ENCODE measurements at places on chromosomes 5 and 9.
A peak's percentile ranks its signal among the peaks of the same experiment; 100 is the strongest.

DNA sequence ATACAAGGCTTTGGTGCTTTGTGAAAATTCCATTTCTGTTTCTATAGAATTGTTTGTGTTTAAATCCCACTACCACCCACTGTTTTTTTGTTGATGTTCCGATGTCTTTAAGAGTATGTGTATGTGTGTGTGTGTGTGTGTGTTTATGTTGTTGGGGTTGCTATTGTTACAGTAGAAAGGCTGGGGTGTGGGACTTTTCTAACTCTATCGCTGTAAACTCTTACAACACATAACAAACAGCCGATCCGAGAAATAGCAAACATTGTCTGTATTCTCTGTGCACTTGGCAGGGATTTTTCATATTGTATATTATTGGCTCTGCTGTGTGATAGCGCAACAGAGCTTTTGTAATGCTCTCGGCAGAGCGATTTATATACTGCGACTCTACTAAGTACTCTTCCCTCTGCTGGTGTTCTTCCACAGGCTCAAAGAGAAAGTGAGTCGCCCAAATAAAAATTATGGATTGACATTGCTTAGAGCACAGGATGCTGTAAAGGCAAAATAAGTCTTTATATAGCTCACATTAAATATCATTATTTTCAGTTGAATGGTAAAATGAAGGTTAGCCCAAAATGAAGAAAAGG is 492.2 kb upstream of the ARRDC3 start:
- DNase-seq = peak; percentile 29

GRCh38 chr5:67985686-67986387 is 229.7 kb upstream of the PIK3R1 start:
- DNase-seq = no peak

GRCh38 chr5:5886812-5887486 is 464.5 kb downstream of the ICE1 start:
- DNase-seq = no peak

DNA sequence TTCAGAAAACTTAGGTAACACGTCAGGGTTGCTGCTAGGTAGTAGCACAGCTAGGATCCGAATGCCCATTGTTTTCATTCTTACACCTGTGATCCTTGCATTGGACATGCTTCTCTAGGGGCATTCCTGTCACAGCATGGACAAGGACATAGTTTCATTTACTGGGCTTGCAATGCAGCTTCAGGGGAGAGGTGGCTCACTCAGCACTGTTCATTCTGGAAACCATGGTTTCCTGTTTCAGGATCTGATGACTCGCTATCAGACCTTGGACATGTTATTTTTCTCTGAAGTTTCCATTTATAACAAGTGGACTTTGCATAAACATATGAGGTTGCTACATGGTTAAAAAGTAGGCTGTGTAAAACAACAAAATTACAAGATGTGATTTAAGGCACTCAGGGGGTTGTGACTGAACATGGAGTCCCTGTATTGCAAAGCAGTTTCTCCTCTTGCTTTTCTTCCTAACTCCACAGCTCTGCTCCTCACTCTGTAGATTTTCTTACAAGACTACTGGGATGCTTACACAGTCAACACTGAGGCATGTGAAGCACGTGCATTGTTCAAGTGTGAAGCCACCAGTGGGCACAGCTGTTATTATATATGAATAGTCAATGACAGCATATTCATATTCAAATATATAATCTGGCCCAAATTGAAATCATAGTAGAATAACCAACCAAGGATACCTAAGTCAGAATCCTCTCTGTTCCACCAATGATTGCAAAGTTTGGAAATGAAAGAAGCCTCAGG is 66.1 kb upstream of the STK32A start:
- DNase-seq = peak; percentile 72

GRCh38 chr9:122127396-122127798 is 32.2 kb downstream of the NDUFA8 start:
- DNase-seq = no peak

DNA sequence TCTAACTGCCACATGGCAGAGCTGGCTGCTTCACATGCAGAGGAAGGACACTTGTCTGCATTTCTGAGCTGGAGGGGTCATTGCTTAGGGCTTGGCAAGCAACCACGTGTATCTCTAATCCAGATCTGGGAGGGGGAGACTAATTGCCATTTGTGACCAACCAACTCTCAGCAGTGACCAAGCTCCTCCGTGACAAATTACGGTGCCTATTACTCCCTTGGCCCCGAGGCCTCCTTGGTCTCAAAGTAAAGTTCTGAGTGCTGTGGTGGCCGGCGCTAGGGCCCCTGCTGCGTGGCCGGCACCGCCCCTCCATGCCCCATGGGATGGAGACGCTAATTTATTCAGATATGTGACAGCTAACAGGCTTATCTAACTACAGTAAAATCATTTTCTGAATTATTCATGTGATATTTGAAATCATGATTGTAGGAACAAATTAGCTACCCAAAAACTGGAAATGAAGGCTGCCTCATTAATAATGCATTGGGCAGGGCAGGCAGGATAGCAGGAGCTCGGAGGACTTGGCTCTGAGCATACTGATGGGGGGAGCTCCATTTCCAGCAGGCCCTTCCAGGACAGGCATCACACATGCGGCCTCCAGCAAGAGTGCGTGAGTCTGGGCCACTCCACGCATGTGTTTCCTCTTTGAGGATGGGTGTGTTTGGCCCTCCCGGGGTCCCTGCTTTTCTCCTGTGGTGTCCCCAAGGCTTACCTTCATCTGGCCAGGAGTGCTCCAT is 67.7 kb downstream of the C5orf15 start:
- DNase-seq = no peak

DNA sequence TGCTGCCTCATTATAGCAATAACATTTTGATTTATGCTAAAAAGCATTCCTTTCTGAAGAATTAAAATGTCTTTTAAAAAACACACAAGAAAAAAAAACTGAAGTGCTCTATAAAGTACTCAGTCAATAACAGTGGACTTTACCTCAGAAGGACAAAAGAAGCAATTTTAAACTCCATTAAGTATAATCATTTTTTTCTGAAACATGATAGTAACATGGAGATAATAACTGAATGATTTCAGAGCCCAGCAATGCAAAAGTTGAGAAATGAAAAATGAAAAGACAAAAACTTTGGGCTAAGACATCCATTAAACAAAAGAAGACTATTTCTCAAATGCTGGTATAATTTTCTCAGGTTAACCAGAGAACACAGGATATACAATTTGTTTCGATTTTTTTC is 78.7 kb downstream of the RFX3 start:
- DNase-seq = no peak

GRCh38 chr9:127980060-127980705 is 606 bp downstream of the EEIG1 start:
- no peak for DNase-seq

GRCh38 chr5:159833846-159834245 is 82.4 kb upstream of the ADRA1B start:
- DNase-seq = peak; percentile 88

DNA sequence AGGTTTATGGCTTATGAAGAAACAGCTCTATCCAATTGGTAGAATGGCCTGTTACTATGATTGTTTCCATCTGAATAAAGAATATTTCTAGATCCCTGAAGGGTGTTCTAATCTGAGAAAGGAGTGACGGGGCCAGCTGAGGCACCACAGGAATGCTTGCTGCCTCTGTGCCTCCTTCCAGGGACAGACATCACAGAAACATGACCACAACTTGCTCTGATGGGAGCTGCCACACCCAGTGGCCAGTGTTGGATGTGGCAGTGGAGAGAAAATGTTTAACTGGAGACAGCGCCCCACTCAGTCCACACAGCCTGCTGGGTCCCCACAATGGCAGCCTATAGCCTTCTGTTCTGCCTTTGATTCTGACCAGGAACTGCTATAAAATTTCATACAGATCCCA is 38.6 kb upstream of the TESK1 start:
- no peak for DNase-seq

DNA sequence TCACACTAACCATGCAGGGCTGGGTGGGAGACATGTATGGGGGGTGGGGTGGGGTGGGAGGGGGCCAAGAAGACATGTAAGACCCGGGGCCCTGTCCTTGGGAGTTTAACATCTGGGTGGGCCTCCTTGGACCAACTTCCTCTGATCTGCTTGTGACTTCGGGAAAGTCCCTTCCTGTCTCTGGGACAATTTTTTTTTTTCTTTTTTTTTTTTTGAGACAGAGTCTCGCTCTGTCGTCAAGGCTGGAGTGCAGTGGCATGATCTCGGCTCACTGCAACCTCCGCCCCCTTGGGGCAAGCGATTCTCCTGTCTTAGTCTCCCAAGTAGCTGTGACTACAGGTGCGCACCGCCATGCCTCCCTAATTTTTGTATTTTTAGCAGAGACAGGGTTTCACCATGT is 23.8 kb upstream of the IER5L start:
- DNase-seq = no peak

- DNase-seq = peak; percentile 95
These were observed 2.4 kb upstream of the TRIM7 start for GRCh38 chr5:181207214-181207959.

DNA sequence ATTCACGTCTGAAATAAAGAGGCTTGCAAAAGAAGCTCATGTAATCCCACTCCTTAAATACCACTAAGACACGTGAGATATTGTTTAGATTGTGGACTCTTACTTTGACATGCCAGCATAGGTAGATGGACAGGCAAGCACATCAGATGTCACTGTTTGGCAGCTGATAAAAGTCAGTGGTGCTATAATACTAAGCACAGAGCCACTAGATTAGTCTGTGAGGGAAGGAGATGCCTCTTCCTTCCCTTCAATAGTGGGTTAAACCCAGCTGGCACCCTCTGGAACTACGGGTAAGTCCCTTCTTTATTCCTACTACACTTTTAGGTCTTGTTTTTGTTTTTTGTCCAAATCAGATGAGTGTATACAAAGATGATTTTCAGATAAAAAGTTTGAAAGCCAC is at the start of gene MYOT:
Gene MYOT, plus strand, starts transcription at position 197 of the 400 bp plus-strand sequence. CDS start 2,792 bp downstream, outside the sequence.
- no peak for DNase-seq

GRCh38 chr9:87643107-87643650 is 82.7 kb upstream of the CTSL start:
- no peak for DNase-seq

GRCh38 chr5:75277463-75277862 is 40.8 kb upstream of the ANKRD31 start:
- DNase-seq = no peak

GRCh38 chr5:102760815-102761214 is 5.7 kb downstream of the PAM start:
- peak; percentile 38 for DNase-seq

DNA sequence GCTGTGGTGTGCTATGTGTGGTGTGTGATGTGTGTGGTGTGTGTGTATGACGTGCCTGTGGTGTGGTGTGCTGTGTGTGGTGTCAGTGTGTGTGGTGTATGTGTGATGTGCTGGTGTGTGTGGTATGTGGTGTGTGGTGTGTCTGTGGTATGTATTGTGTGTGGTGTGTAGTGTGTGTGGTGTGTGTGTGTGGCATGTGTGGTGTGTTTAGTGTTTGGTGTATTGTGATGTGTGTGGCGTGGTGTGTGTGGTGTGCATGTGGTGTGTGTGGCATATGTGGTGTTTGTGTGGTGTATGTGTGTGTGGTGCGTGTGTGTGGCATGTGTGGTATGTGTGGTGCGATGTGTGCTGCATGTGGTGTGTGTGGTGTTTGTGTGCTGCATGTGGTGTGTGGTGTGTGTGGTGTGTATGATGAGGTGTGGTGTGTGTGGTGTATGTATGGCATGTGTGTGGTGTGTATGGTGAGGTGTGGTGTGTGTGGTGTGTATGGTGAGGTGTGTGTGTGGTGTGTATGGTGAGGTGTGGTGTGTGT is 18.3 kb upstream of the RNU6ATAC start:
- DNase-seq = no peak

DNA sequence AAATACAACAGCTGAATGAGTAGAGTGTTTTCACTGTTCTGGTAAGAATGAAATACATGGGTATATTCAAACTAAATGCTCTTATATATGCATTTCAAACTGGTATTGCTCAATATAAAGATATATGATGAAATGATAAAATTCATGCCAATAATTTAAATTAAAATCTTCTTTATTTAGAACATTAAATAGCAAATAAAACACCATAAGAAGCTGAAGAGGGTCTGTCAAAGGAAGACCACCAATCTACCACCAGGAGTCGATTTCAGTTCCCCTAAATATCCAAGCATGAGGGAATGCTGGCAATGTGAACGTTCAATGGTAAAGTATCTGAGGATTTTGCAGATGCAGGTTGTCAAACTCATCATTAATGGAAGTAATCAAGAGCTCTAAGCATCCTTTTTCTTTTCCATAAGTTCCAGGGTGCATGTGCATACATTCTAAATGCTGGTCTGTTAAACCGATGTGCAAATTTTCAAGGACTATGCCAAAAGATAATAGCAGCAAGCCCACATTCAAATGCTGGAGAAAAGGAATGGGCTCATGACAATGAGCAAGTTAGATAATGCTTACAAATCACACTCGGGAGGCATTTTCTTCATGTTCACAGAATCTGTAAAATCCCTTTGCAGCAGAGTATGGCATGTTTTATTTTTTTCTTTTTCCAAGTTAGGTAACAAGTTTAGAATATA is 118.8 kb upstream of the MTAP start:
- DNase-seq = no peak

GRCh38 chr5:118796081-118796480 is 192.3 kb downstream of the DTWD2 start:
- no peak for DNase-seq

GRCh38 chr5:167797933-167798332 is 493.5 kb upstream of the WWC1 start:
- DNase-seq = peak; percentile 21

DNA sequence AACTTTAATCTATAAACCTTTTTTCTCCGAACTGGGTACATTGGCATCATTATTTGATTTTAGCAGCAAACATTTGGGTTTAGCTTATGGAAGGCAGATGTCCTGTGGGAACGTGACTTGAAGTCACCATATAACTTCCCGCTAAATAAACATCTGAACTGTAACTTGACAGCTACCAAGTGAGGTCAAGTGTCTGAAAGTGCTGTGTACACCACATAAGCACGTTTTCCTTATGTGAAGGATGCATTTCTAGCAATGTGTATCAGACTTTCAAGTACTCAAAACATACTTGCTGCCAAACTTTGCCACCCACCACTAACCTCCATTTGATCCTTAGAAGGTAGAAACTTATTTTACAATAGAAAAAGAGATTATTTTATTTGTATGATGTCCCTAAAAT is 35.7 kb downstream of the SLC1A3 start:
- DNase-seq = no peak

DNA sequence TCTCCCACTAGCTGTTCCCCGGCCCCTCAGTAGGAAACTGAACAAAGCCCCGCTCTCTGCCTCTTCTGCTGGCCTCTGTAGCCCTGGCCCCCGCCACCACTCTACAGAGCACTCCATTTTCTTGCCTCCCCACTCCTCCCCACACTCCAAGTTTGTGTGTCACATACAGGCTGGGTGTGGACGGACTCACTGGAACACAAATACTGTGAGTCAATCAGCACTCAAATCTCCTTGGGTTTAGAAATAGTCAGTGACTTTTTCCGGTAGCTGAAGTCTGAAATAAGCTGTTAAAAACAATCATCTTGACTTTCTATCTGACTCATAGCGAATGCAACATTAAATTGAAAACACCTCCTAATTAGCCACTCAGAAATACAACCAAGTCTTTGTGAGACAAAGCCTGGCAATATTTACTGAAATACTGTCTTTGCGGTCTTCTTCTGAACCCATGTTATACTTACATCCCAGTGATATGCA is 122.5 kb downstream of the LHFPL2 start:
- peak; percentile 91 for DNase-seq

GRCh38 chr5:164054461-164054860 is 549.0 kb downstream of the MAT2B start:
- DNase-seq = no peak
